ENCODE measurements at places on chromosomes 12 and 14. TPM values are rescaled to one million over a fixed set of nuclear protein-coding genes. Genes with fewer than 3 reads are reported as not detected.

DNA sequence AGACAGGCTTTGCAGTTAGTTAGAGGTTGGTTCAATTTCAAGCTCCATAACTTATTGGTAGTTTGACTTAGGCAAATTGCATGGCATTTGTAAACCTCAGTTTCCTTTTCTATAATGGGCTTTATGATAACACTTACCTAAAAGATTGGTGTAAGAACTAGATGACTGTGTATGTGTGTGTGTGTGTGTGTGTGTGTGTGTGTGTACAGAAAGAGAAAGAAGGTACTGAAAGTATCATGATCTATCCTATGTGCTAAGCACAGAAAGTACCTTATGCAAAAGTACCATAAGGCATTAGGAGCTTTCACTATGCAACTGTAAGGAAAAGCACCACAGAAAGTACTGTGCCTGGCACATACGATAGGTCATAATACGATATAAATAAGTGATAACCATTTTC, 304.3 kb upstream of the KITLG start:
- DNase-seq: no peak

GRCh38 chr14:97056086-97056485, 258.9 kb downstream of the VRK1 start:
- DNase-seq: no peak

DNA sequence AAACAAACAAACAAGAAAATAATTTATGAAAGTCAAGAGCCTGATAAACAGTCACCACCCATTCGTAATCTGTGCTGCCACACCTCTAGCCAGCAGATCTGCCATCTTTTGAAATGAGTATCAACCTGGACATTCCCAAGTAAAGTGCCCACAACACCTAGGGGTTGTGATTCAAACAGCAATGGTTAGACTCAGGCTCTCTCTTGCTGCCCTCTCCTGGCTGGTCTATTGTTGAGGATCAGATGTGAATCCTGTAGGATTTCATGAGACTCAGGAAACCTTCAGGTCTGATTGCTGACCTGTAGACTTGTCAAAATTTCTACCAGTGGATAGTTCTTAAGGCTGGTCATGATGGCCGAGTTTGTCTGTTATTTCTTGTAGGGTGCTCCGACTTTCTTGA, 26.8 kb downstream of the DGLUCY start:
- DNase-seq: no peak

DNA sequence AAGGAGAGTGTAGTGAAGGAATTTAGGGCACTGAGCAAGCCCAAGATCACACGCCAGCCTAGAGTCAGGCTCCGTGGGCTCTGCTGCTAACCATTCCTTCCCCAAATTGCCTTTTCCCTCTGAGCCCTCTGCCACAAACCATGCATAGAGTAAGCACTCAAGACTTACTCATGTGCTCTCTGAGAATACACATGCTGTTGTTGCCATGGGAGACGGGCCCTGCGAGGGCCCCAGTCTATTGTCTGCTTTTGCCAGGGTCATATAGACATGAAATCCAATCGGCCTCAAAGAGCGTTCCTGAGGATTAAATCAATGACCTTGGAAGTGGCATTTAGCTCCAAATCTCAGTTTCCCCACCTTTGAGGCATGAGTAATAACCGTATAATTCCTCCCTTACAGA, 48.7 kb upstream of the WSCD2 start:
- DNase-seq: no peak

GRCh38 chr12:97924122-97924521, 461.5 kb downstream of the RMST start:
- DNase-seq: no peak

DNA sequence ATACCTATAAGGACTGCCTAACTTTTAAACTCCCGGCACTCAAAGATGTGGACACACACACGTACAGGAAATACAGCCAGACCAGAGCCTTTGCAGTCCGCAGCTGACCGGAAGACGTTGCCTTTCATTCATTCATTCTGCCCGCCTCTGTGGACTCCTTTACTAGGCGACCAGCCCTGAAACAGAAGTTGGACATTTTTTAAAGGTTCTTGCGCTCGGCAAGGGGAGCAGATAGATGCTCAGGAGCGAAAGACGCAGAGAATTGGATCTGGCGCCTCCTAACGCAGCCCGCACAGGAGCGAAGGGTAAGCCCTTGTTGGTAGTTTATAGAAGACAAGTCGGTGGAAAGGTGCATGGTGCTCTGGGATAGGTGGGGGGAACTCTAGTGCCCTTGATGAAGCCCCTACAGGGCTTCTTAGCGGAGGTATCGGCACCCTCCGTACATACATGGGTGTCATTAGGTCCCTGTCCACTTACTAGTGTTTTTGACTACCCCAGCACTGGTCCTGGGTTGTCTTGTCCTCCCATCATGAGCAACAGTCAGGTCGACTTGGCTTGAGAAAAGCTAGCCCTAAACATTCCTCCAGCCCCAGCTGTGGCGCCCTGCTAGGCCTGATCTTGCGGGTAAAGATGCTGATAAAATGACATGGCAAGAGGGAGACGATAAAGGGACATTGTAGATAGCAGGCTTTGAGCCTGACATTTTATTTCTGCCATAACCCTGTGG, at the start of gene KDM2B:
KDM2B (minus strand) TSS at position 65 of the 727 bp plus-strand sequence. CDS start 112 bp downstream, outside the sequence.
- peak; percentile 30 for DNase-seq

DNA sequence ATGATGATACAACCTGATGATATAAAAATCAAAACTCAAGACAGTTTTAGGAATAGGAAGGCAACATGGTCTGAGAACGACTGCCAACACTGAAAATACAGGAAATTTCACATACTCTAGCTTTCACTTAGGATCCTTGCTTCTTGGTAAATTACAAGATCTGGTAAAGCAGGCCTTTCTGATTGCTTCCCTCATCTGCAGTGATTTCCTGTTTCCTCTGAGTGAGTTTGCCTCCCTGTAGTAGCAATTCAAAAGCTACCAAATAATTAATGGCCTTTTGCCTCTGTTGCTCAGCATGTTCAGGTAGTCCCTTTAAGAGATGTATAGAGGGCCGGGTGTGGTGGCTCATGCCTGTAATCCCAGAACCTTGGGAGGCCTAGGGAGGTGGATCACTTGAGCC, 2.0 kb upstream of the IRAK3 start:
- DNase-seq: no peak

- DNase-seq: no peak
Measured at GRCh38 chr14:23486036-23486435, 16.5 kb downstream of the NGDN start.

- DNase-seq: no peak
Measured at GRCh38 chr14:27243365-27243764, 645.5 kb upstream of the NOVA1 start.

- no peak for DNase-seq
Measured at GRCh38 chr14:69398818-69399210, 322 bp downstream of the SLC39A9 start.

- no peak for DNase-seq
Measured at GRCh38 chr12:116090516-116090915, 187.0 kb downstream of the MED13L start.

- no peak for DNase-seq
Measured at GRCh38 chr12:45362291-45362690, 146.4 kb downstream of the ANO6 start.

- no peak for DNase-seq
Measured at GRCh38 chr14:32330351-32331111, 1.4 kb downstream of the AKAP6 start.

GRCh38 chr12:102958073-102958829, 777 bp downstream of the ASCL1 start:
- DNase-seq: peak; percentile 59

DNA sequence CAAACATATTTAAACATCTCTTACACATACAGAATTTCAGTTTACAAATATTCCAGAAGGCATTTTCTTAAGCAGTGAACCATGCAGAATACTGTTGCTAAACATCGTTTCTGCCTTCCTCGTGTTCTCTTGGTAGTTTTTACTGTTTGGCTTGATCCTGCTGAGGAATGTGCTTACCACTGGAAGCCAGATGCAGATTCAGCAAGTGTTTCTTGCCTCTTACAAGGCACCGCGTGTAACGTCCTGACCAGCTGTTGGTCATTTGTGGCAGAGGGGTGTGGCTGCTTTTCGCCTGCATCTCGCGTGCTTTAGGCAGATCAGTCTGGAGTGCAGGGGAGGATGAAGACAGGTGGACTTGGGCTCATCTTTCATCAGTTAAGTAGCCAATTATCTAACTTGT, 12.4 kb downstream of the EIF2B1 start:
- no peak for DNase-seq

DNA sequence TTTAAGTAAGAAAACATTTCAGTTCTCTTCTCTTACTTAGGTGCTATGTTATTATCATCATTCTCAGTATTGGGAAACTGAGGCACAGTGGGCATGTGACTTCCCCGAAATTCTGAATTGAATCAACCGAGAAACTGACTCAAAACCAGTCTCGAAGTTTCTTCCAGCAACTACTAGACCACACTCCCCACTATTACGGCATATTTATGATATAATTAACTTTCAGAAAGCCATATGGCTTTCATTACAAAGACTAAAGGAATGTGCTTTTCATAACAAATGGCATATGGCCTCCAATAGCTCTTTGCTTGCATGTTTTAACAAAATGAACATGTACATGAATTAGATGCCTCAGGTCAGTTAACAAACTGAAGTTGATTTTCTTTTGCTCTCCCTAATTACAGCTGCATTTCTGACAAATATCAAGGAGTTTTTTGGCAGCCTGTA, 182.9 kb upstream of the SLC38A2 start:
- no peak for DNase-seq

DNA sequence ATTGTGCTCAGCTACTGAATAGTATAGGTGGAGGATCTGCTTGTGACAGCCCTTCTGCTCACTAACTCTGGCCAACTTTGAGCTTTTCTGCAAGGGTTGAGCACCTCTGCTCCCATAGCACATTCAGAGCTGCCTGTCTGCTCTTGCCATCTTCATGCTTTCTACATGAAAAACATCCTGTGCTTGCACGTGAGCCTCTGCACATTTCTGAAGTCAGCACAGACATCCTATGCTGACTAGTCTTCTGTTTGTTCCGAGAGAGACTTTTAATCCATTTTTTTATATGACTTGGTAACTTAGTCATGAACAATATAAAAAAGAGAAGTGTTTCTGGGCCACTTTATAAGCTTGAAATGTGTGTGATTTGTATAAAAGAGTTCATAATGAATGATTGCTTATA, 969.3 kb downstream of the TMTC2 start:
- DNase-seq: no peak

- no peak for DNase-seq
Measured at GRCh38 chr14:57835766-57836165, 30.1 kb downstream of the SLC35F4 start.

GRCh38 chr12:89391726-89392336, 39.5 kb upstream of the DUSP6 start:
- DNase-seq: no peak

GRCh38 chr12:14989790-14990189, 16.9 kb downstream of the PDE6H start:
- DNase-seq: no peak

GRCh38 chr12:3175238-3175637, 98.1 kb downstream of the TSPAN9 start:
- DNase-seq: no peak

DNA sequence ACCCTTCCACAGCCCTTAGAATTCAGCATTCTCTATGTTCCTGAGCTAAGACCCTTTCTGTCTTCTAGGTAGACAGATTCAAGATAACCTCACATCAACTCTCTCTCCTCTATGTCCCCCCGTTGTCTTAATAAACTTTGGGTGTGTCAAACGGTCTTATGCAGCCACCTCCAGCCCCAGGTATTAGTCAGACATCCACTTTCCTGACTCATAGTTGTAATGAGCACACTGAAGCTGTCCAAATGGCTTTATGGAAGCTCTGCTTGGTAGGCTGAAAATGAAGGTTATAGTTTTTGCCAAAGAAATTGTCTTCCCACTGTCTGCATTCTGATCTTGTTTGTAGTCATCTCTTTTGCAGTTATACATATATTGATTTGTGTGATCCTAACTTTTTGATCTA, 482.0 kb downstream of the RMST start:
- DNase-seq: no peak

DNA sequence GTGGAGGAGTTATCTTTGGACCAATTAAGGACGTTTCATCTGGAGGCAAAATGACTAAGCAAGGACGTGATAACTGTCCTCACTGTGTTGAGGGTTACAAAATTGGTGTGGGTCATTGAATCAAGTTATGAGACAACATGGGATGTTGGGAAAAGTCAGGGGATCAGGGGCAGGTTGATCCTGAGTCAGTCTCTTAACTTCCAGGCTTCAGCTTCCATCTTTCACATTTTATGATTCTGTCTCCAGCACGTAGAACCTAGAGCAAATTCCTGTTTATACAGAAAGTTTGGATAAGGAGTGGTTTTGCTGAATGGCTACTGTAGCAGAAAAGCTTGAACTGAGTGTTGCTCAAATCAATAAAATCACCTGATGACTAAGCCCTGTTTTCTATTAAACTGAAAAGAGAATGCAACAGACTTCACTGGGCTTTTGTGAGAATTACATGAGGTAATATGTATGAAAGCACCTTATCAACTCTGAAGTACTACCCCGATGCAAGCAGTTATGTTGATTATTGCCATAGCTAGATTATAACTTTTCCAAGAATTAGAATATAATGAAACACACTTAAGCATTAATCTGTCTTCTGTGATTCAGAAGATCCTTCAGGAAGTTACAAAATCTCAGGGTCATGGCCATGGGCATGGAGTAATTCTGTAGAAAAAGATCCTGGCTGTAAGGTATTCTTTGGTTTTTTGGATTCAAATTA, 184.8 kb downstream of the ETV6 start:
- no peak for DNase-seq

DNA sequence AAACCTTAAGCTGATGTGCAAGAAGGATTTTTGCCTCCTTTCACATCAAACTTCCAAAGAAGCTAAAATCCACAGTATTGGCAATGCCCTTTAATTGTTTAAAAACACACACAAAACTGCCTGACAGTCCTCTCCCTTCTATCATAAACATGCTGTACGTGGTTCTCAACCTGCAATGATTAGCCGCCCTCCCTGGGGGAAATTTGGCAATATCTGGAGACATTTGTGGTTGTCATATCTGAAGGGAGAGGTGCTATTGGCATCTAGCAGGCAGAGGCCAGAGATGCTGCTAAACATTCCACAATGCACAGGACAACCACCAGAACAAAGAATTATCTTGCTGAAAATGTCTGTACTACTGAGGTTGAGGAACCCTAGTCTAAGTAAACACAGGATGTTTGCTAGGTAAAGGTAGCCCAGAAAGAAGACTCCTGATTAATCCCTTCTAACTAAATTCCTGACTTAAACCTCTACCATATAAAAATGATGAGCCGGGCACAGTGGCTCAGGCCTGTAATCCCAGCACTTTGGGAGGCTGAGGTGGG, 1.2 kb downstream of the ACOT6 start:
- DNase-seq: no peak

- DNase-seq: no peak
Measured at GRCh38 chr12:817941-818600, 65.7 kb downstream of the WNK1 start.

Gene WNT5B
- total RNA-seq: 14.0 TPM

Gene TAS2R14
- 1.7 TPM for total RNA-seq

Gene DYRK2
- total RNA-seq: 47.3 TPM

Gene LHX5
- total RNA-seq: 1.8 TPM

Gene MAP3K9
- 11.2 TPM for total RNA-seq

Gene FOXN4
- total RNA-seq: 1.3 TPM

Gene ZC2HC1C
- 1.9 TPM for total RNA-seq

Gene PTGER2
- not detected for total RNA-seq

Gene CD69
- not detected for total RNA-seq

Gene TBC1D30
- 2.6 TPM for total RNA-seq

Gene DERA
- 43.0 TPM for total RNA-seq

Measured in neural crest cell (in vitro differentiated cells).